ENCODE measurements at places on chromosomes 5 and 9.

- no peak for DNase-seq
These were observed 28.2 kb downstream of the AQP7 start for GRCh38 chr9:33374190-33374589.

DNA sequence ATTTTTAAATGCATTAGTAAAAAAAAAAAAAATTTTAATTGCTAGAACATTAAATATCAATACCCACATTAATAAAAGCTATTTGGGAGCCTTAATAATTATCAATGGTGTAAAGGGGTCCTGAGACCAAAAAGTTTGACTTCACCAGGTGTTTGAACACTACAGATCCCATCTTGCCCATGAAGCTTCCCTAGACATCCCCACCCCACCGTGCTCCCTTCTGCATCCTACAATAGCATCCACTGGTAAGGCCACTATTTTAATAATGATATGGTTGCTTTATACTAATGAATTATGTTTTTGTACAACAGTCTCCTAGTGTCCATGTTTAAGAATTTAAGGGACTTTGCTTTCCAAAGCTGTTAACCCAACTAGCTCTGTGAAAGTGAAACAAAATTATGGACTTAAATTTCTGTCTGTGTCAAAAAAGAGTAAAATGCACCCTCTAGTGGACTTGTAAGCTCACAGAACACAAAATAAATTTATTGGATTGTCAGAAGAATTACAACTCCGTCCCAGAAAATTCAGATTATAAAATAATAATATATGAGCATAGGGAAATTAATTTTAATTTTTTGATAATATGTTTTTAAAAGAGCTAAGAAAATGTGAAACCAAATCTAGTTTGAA lies 76.0 kb downstream of the ARL15 start:
- no peak for DNase-seq

- no peak for DNase-seq
These were observed 41.9 kb downstream of the KIF2A start for GRCh38 chr5:62347928-62348327.

GRCh38 chr5:40397091-40397490 lies 282.6 kb upstream of the PTGER4 start:
- no peak for DNase-seq

GRCh38 chr5:127757576-127757975 lies 54.4 kb downstream of the CCDC192 start:
- DNase-seq, result no peak

DNA sequence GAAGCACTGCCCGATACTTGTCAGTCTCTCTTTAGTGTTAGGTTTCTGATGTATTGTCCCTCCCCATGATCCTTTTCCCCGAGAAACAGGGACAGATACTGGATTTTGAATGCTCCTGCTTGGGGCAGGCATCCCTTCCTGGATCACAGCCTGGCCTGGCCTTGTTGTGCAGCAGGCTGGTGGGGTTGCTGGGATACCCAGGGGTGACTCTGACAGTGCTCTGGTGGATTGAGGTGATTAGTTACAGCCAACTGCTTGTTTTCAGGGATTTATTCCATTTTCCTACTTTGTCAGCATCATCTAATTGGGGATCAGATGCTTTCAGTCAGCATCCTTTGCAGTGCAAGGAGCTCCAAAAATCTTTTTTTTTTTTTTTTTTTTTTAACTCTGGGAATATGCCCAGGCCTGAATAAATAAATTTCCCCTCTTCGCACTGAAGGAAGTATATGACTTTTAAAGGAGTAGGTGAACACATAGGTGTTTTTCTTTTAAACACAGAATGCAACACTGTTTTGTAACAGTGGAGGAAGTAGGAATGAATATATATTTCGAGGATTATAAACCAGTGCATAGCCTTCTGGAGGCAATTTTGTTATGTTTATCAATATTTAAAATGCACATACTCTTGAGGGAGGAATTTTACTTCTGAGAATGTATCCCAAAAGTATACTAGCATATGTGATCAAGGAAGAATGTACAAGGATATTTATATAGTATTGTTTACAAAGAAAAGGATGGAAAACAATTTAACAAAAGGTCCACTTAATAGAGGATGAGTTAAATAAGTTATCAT lies 127.3 kb upstream of the ELL2 start:
- DNase-seq, result no peak

GRCh38 chr5:169581580-169582227 lies 1.9 kb upstream of the SPDL1 start:
- DNase-seq, result peak; percentile 6

GRCh38 chr5:138929571-138929955 lies 54.4 kb upstream of the LRRTM2 start:
- no peak for DNase-seq

DNA sequence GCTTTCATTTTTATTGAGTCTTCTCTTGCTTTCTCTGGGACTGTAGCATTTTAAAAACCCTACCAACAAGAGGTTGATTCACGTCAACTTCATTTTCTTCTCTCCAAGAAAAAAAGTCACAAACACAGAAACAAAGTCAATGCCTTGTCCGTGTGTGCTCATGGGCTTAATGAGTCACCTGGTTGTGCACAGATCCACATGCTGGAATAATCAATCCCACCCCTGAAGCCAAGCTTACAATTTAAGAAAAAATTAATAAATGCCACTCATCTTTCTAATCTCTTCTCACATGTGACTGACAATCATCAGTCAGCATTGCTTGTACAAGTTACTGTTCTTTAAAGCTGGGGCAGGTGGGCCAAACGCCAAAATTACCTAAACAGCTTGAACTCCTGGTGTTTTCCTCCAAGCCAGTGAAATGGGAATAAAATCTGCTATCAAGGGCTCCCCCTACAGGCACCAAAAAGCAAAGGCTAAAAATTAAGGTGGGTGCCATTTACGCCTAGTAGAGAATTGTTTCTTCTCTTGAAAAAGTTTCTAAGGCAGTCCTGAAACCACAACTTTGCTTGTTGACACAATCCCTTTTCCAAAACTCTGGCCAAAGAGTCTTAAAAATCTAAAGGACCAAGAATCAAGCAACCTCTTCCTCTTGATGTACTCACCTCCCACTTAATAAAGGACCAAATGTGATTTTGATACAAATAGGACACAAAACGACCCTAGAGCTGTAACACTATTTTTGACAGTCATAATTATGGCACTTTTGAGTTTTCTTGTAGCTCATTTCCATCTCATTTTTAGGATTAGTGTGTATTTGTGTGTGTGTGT lies 21.3 kb downstream of the TRMO start:
- no peak for DNase-seq

DNA sequence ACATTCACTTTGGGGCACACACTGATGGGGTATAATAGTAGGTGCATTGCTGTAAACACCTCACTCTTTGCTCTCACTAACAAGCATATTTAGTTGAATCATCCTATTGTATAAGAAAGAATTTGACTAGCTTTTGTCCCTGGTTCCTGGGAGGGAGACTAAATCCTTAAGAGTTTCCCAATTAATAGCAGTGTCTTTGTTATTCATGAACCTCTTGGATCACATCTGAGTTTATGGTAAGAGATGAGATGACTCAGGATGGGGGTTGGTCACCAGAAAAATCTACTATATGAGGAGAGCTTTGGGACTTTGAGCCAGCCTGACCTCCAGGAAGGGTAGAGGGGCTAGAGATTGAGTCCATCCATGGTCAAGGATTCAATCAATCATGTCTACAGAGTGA lies 56.8 kb downstream of the PUM3 start:
- no peak for DNase-seq

DNA sequence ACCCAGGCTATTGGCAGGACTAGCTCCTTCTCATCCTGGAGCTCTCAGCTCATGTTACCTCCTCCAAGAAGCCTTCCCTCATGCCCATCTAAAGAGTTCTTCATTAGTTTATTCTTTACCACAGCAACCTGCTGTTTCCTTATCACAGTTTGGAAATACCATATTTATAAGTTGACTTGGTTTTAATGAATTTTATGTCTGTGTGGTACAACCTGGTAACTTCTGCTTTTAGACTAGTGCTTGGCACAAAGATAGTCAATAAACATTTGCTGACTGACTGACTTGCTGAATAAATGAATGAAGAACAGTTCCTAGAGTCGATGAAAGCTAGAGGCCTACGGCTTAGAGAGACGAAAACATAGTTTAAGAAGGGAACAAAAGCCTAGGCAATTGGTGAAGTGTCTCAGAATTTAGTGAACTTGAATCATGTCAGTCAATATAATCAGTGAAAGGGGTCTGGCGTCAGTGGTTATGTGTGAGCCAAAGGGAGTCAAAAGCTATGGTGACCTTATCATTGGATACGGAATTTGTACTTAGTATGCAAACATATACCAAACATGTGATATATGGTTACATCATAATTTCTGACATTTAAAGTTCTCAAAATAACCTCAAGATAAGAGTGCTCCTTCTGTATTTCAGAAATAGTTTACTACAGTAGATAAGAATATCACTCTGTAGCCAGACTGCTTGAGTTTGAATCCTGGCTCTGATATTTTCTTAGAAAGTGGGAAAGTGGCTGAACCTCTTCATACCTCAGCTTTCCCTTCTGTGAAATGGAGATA lies 239.5 kb downstream of the MCTP1 start:
- no peak for DNase-seq

- no peak for DNase-seq
These were observed 142.7 kb downstream of the C5orf15 start for GRCh38 chr5:133825631-133826289.

GRCh38 chr5:89273289-89273688 lies 390.3 kb upstream of the MEF2C start:
- DNase-seq, result no peak

GRCh38 chr5:80059354-80059980 lies 24.3 kb downstream of the THBS4 start:
- no peak for DNase-seq

DNA sequence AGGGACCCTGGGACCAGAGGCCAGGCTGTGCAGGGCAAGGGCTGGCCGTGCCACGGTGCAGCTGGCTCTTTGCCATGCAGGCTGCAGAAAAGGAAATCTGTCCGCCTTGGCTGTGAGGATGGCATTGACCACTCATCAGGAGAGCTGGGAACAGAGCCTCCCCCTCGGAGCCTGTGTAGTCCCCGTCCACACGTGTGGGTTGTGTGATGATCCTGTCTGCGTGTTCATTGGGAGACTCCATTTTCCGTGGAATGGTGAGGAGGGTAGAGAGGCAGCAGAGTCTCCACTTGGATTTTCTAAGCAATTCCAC lies 47.7 kb downstream of the EHMT1 start:
- DNase-seq, result no peak

DNA sequence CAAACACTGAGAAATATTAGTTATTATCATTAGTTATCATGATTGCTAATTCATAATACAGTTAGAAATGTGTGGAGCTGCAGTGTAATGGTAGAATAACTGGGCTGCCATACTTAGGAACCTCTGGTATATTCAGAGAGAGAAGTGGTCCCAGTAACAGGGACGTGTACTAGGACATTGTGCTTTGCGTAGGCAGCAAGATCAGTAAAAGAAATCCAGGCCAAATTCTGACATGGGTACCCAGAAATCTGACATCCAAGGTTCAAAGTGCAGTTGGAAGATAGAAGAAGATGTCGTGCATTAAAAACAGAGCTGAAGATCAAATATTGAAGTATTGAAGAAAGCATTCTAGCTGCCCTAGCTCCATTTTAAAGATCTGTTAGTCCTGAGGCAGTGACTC lies 1160.7 kb upstream of the DMAC1 start:
- DNase-seq, result no peak

DNA sequence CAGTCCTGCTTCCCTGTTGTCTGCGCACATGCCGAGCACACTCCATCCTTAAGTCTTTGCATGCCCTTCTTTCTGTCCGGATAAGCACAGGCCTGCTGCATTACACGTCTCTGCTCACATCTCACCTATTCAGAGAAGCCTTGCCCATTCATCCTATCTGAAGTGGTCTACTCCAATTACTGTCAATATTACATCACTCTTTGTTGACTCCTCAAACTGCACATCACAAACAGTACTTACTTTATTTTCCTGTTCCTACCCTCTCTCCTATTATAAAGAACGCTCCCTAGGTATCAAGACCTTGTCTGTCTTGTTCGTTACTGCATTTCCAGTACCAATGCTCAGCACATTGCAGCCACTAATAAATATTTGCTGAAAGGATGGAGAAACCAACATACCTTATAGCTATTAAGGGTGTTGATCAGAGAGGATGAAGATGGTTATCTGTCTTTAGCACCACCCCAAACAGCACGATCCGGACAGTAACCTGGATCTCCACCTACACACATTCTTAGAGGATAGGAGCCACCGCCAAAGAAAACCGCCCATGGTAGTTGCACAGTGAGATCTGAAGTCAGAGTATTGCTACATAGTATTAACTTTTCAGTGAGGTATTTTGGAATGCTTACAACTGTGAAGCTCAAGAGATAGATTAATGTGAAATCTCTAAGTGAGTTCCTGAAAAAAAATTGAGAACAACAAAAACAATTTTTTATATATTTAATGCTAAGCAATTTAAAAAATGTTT lies 1.6 kb upstream of the PRRC1 start:
- DNase-seq, result no peak

DNA sequence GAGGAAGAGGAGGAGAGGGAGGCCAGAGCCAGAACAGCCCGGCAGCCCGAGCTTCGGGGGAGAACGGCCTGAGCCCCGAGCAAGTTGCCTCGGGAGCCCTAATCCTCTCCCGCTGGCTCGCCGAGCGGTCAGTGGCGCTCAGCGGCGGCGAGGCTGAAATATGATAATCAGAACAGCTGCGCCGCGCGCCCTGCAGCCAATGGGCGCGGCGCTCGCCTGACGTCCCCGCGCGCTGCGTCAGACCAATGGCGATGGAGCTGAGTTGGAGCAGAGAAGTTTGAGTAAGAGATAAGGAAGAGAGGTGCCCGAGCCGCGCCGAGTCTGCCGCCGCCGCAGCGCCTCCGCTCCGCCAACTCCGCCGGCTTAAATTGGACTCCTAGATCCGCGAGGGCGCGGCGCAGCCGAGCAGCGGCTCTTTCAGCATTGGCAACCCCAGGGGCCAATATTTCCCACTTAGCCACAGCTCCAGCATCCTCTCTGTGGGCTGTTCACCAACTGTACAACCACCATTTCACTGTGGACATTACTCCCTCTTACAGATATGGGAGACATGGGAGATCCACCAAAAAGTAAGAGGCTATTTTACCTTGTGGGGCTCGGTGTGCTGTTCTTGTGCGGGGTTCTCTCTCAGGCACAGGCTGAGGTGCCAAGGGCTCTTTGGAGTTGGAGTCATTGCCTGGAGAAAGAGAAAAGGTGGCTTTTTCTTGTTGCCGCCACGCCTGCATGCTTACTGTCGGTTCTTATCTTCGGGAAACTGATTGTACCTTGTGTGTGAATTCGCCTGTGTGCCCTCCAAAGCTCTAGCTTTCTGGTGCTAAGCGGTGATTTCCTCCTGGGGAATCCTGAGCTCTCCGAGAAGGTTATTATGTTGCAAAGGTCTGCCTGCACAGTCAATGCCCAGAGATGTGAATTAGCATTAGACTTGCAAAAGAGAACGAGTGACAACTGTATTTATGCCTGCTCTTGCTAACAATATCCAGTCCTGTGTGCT lies at the start of gene ISL1:
Gene ISL1 (plus strand): TSS at position 318 of the 991 bp plus-strand sequence. CDS start 224 bp downstream, at position 542.
- DNase-seq, result no peak

GRCh38 chr9:6106711-6107339 lies 91.4 kb upstream of the RANBP6 start:
- DNase-seq, result no peak

GRCh38 chr5:96716007-96716406 lies 53.8 kb downstream of the CAST start:
- no peak for DNase-seq

- no peak for DNase-seq
These were observed 145.1 kb upstream of the RAI14 start for GRCh38 chr5:34511063-34511462.

GRCh38 chr5:139494256-139494655 lies 11.7 kb upstream of the STING1 start:
- DNase-seq, result no peak

All from stimulated activated CD8-positive, alpha-beta memory T cell treated with anti-CD3 and anti-CD28 coated beads, Interleukin-15, amount 100 ng/mL, for 24 hours (primary cell).